Astrocyte of the spinal cord (primary cell): ENCODE measurements at places on chromosomes 5 and 9.

- no peak for DNase-seq
Measured at GRCh38 chr5:36073595-36074216, 7.0 kb upstream of the UGT3A2 start.

- no peak for DNase-seq
Measured at GRCh38 chr9:104092875-104093600, 1.1 kb upstream of the SMC2 start.

DNA sequence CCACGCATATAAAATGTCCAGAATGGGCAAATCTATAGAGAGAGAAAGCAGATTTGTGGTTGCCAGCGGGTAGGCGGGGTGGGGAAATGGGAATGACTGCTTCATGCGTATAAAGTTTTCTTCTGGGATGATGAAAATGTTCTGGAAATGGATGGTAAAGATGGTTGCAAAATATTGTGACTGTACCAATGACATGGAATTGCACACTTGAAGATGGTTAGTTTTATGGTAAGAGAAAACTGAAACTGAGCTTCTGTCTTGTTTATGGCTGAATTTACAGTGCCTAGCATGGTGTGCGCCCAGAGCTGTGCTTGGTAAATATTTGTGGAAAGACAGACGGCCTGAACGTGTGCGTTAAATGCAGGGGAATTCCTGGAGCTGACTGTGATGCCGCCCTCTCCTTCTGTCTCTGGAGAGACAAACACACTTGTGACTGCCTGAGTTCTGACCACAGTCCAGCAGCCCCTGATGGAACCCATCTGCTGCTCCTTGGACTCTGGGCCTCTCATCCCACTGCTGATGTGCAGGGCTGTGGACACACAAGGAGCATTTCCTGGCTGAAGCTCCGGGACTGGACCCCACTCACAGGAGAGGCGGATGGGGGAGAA is 8.6 kb upstream of the PTGES start:
- DNase-seq = peak; percentile 22

DNA sequence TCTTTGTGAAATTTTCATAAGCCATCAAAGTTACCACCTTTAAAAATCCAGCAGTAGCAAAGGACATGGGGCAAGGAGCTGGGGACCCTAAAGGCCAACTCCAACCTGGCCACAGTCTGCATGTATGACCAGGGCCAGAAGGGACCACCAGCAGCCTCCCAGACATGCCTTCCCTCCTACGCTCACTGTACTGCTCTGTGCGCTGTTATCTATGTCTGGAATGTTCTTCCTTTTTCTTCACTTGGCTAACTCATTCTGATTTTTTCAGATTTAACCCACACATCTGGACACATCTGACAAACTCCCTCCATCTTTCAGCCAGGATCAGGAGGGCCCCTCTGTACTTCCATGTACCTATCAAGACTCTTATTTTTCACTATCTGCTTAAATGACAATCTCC is 47.6 kb upstream of the TRAF1 start:
- no peak for DNase-seq
